ENCODE measurements at places on chromosomes 12 and 14.

GRCh38 chr14:81132468-81132867 is 88.3 kb downstream of the GTF2A1 start:
- peak; percentile 27 for DNase-seq

DNA sequence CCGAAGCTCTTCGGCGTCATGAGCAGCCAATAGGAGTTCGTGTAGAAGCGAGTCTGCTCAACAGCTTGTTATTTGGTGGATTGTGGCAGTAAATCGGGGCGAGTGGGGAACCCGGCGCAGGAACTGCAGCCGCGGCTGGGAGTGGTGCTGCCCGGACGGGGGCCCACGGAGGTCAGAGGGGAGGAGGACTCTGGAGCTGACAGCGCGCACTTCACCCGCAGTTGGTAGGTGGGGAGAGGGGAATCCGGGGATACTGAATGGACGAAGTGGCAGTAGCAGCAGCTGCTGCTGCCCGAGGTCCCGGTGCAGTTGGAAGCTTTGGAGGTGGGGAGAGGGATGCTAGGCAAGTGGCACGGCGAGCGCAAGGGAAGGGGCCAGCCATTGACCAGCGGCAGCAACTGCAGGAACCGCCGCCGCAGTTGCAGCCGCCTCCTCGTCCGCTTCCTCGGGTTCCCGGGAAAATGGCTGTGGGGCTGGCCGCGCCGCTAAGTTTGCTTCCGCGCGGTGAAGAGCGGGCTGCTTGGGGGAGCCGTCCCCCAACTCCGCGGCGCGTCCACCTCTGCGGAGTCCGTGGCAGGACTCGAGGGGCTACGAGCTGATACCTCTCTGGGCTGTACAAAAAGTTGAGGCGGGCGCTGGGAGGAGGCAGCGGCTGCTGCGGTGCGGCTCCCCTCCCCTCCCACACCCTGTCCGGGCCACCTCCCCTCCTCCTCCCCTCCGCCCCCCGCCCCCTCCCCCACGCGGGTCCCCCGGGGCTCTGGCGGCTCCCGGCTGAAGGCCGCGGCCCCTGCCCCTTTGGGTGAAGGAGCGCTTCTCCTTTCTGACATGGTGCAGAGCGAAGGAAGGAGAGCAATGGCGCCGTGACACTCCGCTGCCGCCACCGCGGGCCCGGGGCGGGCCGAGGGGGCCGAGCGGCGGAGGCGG is at the start of gene ARID4A:
Gene ARID4A (plus strand): TSS at position 79 of the 924 bp plus-strand sequence. CDS start 1,300 bp downstream, outside the sequence.
- DNase-seq = peak; percentile 45

GRCh38 chr12:114668151-114668885 is 15.7 kb downstream of the TBX3 start:
- peak; percentile 59 for DNase-seq

DNA sequence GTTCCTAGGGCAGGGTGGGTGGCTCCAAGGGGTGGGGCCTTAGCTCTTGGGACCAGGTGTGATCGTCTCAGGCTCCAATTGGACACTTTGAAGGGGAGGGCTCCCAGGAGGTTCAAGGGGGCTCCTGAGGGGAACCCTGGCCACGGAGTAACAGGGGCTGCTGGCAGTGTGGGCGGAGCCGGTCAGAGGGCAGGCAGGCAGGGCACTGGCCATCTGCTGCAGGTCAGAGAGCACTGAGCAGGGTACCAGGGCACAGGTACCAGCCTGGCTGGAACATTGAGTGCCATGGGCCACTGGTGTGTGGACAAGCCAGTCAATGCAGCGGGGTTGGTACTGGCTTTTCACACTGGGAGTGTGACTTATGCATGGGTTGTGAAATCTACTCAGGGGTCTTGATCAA is 32.2 kb downstream of the SYNE3 start:
- DNase-seq = no peak

GRCh38 chr12:81167694-81168093 is 89.8 kb downstream of the ACSS3 start:
- DNase-seq = no peak

DNA sequence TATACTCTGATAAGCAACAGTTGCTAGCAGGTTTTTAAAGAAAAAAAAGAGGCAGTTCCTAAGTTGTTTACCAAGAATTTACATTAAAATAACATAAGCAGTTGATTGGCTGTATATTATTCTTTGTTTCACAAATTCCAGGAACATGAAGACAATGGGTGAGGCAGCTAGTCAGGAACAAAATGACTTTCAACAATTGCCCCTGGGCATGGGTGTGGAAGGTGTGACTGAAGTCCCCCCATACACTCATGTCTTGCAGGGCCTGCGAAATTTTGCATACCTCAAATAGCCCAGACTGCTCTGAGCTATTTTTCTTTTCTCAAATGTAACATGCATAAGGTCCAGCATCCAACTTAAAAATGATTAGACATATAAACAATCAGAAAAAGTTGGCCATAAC is 267.2 kb upstream of the DIO3 start:
- no peak for DNase-seq

- DNase-seq = no peak
These were observed 30.4 kb upstream of the FKBP4 start for GRCh38 chr12:2764398-2764797.

GRCh38 chr14:34012978-34013720 is 62.3 kb upstream of the EGLN3 start:
- peak; percentile 29 for DNase-seq

GRCh38 chr14:56002876-56003625 is 115.2 kb upstream of the PELI2 start:
- no peak for DNase-seq

GRCh38 chr14:29955087-29955486 is 27.4 kb upstream of the PRKD1 start:
- no peak for DNase-seq

DNA sequence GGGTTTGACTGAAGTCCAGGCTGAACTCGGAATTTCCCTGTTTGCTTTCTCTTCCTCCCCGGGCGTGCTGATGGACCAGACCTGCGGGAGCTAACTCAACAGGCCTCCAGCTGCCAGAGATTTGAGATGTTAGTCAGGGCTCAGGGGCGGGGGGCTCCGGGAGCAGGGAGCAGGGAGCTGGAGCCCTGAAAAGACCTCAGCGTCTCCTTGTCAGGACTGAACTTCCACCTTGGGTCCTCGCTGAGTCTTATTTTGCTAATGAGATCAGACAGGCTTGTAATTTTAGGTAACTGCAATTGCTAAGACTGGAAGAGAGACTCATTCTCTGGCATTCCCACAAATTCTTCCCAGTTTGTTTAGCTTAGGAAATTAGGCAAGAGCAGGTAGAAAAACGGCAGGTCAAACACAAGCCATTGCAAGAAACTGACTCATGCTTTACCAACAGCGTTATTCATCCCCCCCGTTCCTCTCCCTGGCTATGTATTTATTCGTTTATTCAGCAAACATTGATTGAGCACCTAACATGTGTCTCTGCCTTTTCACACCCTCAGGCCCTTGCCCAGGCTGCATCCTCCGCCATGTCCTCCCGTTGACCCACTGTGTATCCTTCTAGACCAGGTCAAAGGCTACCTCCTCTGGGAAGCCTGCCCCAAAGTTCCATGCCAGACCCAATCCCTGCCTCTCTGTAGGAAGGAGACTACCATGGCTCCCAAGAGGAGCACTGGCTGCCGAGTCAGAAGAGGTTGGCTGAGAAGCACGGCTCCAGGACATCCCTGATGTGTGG is 80.4 kb upstream of the DIO3 start:
- DNase-seq = no peak

- no peak for DNase-seq
These were observed 9.3 kb downstream of the GALNT9 start for GRCh38 chr12:132319991-132320570.

GRCh38 chr12:7411343-7411742 is 32.6 kb downstream of the CD163L1 start:
- DNase-seq = no peak

- DNase-seq = no peak
These were observed 1.6 kb downstream of the AEBP2 start for GRCh38 chr12:19440916-19441315.

- no peak for DNase-seq
These were observed 21.2 kb upstream of the CDKL1 start for GRCh38 chr14:50417853-50418252.

DNA sequence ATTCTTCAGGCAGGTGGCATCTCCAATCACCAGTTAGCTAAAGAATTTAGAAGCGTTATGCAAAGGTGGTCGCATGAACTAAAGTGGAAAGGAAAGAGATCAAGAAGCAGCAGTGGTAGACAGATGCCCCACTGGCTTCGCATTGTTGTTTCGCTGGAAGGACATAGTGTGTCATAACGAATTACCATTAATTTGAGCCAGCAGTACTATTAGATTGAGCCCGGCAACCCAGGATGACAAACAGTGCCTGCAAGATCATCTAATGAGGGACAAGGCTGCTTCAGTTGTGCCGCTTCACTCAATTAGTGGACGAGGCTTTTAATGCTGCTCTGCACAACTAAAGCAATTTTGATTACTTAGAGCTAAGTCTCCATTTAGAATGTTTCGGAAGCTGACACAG is 274.5 kb upstream of the SOX5 start:
- DNase-seq = no peak

GRCh38 chr12:58500399-58500798 is 419.9 kb downstream of the LRIG3 start:
- no peak for DNase-seq

GRCh38 chr12:20350026-20350425 is 18.3 kb upstream of the PDE3A start:
- no peak for DNase-seq

GRCh38 chr12:103771466-103771865 is 69.6 kb downstream of the NT5DC3 start:
- DNase-seq = peak; percentile 35
